ENCODE measurements at places on chromosomes 6 and 20.

- DNase-seq: no peak
Measured at GRCh38 chr6:53043581-53043980, 21.6 kb upstream of the FBXO9 start.

DNA sequence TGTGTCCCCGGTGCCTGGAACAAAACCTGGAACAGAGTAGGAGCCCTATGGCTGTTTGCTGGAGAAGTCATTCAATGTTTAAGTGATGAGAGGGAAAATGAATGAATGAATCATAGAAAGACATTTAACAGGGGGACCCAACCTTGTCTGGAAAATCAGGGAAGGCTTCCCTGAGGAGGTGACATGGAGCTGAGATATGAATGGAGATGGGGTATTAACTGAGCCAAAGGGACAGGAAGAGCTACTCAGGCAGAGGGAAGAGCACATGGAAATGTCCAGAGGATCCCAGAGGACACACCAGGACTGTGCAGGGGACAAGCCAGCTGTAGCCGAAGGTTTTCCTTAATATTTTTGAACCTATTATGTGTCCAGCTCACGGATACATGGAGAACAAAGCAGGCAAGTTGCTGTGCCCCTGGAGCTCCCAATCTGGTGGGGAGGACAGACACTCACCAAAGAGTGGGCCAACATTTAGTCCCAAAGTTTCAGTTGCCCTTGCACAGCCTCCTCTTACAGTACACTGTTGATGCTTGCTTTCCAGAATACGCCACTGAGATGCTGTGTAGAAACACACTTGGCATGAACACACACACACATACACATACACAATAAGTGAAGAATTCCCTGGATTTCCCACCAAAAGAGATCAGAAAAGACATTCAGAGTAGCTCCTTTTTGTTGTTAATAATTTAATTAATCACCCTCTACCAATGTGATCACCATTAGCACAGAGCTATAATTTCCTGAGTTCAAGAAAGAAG lies 77.0 kb upstream of the PTPN1 start:
- no peak for DNase-seq

- DNase-seq: no peak
Measured at GRCh38 chr6:40671001-40671693, 84.0 kb upstream of the LRFN2 start.

DNA sequence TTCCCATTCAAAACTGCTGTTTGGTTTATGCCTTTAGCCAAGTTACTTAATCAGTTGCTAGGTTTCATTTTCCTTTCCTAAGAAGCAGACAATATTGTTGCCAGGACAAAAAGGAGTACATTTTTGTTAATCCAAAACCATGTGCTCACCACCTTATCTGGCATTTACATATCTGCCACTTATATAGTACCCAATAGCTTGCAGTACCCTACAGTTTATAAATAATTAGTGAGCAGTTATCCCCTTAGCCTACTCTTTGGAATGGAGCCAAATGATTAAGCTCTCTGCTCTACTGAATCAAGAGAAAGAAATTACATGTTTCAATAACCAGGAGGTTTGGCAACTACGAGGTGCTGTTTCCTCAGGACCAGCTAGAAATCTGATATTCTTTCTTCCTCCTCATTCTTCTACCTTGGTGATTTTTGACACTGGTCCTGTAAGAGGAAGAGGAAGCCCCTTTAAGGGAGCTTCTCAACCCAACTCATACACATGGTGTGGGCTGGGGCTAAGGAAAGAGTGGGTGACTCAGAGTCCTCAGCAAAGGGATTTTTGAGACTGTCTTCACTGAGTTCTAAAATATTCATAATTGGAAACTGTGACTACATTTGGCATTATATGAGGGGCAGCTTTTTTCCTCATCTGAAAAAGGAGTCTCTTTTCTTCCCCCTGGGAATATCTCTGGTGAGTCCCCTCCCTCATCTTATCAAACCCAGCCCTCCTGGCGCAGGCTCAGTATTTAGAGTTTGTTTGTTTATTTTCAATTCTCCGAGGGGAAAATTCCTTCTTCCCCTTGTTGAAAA lies 1.5 kb downstream of the ZNFX1 start:
- peak; percentile 59 for DNase-seq

- DNase-seq: no peak
Measured at GRCh38 chr6:157518397-157519250, 137.6 kb downstream of the ZDHHC14 start.

- DNase-seq: no peak
Measured at GRCh38 chr6:4336778-4337442, 201.5 kb upstream of the ECI2 start.

GRCh38 chr6:33433544-33434191 lies 13.8 kb downstream of the SYNGAP1 start:
- DNase-seq: no peak

GRCh38 chr6:18343741-18344140 lies 43.4 kb upstream of the RNF144B start:
- no peak for DNase-seq

- peak; percentile 50 for DNase-seq
Measured at GRCh38 chr6:108742041-108742440, 106.2 kb upstream of the ARMC2 start.

DNA sequence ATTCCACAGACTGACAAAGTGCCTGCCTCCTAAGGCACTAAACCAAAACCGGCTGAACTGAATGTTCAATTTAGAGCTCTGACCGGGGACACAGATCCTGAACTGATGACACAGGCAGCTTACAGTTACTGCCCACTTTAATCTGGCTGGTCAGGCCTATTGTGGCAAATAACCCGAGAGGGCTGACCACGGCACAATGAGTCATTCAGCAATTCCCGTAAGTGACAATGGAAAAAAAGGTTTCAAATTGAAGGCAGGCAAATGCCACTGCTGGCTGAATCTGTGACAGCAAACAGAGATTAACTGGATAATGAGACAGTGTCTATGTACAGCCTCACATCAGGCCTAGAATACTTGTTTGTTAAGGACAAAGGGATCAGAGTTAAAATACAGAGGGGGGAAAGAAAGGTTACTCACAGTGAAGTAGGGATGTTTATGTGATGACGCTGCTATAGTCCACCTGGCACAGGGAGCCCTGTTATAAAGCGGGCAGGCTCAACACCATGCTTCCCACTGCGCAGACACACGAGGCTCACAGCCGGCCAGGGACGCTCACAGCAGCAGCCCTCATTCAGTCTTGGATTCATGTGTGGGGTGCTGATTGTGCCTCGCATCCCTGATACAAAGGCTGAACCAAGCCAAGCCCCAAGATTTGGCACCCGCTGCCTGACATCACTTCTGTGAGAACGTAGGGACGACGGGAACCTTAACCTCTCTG lies 54.4 kb downstream of the RTN4IP1 start:
- DNase-seq: no peak

GRCh38 chr6:70385901-70386300 lies 27.4 kb upstream of the FAM135A start:
- DNase-seq: no peak

DNA sequence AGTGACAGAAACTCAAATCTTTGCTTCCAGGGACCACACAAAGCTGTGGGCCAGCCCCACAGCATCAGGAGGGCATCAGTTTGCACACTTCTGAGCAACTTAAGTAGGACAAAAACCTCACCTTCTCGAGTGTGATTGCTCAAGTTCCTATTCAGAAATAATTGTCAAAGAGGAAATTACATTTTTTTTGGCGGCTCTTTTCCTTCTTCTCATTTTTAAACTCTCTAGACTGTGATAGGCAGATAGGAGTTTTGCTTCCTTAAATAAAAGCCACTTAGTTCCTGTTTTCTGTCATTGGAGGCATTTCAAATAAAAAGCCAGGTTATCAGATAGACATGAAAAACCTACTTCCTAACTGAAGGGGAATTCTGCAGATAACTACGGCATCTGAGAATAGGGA lies 11.2 kb upstream of the TAGAP start:
- no peak for DNase-seq
